Omental fat pad (tissue), 4 donors: ENCODE measurements at places on chromosomes 2 and 18.

GRCh38 chr2:121366040-121366439 is 81.0 kb upstream of the TFCP2L1 start:
- no peak for DNase-seq

- DNase-seq: no peak
Observed at GRCh38 chr2:207092818-207093217, 72.9 kb downstream of the KLF7 start.

- DNase-seq: no peak
Observed at GRCh38 chr2:144708626-144709025, 188.7 kb upstream of the ZEB2 start.

DNA sequence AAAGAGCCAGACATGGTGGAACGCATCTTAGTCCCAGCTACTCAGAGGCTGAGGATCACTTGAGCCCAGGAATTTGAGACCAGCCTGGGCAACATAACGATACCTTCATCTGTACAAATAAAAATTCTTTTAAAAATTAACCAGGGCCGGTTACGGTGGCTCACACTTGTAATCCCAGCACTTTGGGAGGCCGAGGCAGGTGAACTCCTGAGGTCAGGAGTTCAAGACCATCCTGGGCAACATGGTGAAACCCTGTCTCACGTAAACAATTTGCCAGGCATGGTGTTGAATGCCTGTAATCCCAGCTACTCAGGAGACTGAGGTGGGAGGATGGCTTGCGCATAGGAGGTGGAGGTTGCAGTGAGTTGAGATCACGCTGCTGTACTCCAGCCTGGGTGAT is 25.8 kb upstream of the KCNG3 start:
- DNase-seq: no peak

GRCh38 chr18:45164551-45164950 is 450.7 kb upstream of the SLC14A2 start:
- no peak for DNase-seq

- DNase-seq: no peak
Observed at GRCh38 chr2:36484454-36484853, 113.5 kb downstream of the FEZ2 start.

DNA sequence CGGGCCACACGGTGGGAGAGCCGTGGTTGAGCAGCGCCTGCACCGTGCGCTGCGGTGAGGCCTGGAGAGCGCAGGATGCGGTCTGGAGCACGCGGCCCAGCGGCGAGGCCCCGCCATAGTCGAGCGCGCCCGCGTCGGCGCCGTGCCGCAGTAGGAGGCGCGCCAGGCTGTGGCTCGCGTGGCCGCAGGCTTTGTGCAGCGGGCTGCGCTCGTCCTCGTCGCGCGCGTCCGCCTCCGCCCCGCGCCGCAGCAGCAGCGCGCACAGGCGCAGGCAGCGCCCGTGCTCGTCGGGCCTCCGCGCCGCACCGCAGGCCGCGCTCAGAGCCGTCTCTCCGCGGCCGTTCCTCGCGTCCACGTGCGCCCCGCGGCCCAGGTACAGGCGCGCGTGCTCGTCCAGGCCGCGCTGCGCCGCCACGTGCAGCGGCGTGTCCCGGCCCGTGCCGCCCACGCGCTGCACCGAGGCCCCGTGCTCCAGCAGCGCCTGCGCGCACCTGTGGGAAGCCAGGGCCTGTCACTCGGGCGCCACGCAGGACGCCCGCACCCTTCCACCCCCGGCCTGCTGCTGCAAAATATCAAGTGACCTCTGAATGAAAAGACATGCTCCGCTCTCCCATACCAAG is 46.3 kb upstream of the GBX2 start:
- DNase-seq: no peak
